ENCODE measurements at places on chromosomes 7 and 10.

GRCh38 chr10:71069909-71070666, 142.3 kb upstream of the UNC5B start:
- no peak overlapping the region for H3K27ac ChIP-seq
- no peaks in the 10 kb centered on the region for H3K4me1 ChIP-seq
- DNase-seq: no peak
- H3K4me3 ChIP-seq: no peak overlapping the region
- no peaks in the 10 kb centered on the region for H3K36me3 ChIP-seq

DNA sequence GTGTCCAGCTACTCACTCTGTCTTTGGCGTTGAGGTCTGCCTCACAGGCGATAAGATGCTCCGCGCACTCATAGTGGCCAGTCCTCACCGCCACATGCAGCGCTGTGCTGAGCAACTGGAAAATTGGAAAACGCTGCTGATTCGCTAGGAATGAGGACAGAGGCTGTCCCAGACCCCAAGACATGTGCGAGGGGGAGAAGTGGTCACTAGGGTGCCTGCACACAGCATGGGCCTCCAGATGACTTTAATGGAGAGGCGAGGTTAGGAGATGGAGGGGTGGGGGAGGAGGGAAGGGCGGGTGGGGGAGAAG, 5.2 kb downstream of the ANKRD1 start:
- no peak overlapping the region for H3K27ac ChIP-seq
- no peak for DNase-seq
- H3K4me3 ChIP-seq: no peak overlapping the region
- H3K36me3 ChIP-seq: no peaks in the 10 kb centered on the region

DNA sequence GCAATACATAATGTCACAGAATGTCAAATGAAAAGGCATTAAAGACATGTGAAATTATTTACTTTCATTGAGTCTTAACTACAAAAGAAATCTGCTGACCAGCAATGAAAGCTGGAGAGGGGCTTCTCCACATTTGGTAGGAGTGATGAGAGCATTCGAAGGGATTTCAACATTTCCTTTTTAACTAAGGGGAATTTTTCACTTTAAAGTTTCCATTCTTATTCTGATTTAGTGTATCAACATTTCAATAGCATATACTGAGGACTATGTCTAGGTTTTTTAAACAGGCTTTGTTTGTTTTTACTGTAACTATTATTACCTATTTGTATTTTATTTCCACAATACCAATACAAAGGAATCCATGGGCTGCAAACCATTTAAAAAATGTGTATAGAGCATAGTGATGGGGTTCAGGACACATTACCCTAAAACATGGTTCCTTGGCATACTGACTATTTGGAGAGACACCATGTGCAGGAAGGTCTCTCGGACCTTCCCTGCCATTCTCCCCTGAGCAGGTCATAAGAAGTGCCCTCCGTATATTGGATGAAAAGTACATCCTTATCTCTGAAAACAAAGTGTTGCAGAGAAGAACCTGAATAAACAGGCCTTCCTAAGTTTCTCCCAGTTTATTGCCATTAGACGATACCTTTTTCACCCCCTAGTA, 278.7 kb downstream of the DOCK4 start:
- no peak overlapping the region for H3K4me3 ChIP-seq
- no peak overlapping the region for H3K27ac ChIP-seq
- H3K36me3 ChIP-seq: no peaks in the 10 kb centered on the region
- peaks cover 2% of the 10 kb centered on the region for H3K4me1 ChIP-seq

- no peak overlapping the region for H3K4me3 ChIP-seq
- DNase-seq: no peak
- no peak overlapping the region for H3K27ac ChIP-seq
Measured at GRCh38 chr7:102147008-102147407, 139.7 kb upstream of the SH2B2 start.

DNA sequence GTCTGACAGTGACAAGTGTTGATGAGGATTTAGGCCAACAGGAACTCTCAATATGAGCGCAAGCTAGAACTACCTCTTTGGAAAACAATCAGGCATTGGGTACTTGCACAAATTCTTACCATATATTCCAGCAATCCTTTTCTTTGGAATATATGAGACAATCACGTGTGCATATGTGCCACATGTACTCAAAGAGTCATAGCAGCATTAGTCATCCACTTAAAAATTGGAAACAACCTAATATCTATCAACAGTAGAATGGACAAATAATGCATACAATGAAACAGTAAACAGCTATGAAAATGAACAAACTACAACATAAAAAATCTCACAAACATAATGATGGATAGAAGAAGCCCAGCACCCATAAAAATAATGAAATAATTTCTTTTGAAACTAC, 179.7 kb downstream of the GLI3 start:
- H3K4me1 ChIP-seq: no peaks in the 10 kb centered on the region
- no peak overlapping the region for H3K4me3 ChIP-seq
- no peak overlapping the region for H3K27ac ChIP-seq
- H3K36me3 ChIP-seq: no peaks in the 10 kb centered on the region
- no peak for DNase-seq

GRCh38 chr10:8013006-8013405, 41.5 kb upstream of the GATA3 start:
- DNase-seq: no peak
- H3K4me3 ChIP-seq: no peak overlapping the region
- no peaks in the 10 kb centered on the region for H3K36me3 ChIP-seq
- no peak overlapping the region for H3K27ac ChIP-seq

DNA sequence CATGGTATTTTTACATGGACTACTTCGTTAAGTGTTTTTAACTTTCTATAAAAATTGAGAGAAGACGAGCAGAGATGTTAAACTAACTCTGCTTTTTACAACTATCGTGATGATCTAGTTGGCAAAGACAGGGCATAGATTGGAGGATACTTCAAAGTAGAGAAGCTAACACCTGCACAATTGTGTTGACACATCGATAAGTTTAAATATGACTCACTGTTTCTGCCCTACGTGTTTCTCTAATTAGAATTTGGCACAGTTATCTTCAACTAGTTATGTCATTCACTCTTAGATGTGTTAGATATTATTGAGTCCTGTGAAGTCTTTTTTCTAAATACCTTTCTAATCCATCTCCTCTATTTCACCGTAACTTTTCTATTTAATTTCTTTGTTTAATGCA, 68.5 kb upstream of the FERD3L start:
- H3K4me3 ChIP-seq: no peak overlapping the region
- no peaks in the 10 kb centered on the region for H3K4me1 ChIP-seq

DNA sequence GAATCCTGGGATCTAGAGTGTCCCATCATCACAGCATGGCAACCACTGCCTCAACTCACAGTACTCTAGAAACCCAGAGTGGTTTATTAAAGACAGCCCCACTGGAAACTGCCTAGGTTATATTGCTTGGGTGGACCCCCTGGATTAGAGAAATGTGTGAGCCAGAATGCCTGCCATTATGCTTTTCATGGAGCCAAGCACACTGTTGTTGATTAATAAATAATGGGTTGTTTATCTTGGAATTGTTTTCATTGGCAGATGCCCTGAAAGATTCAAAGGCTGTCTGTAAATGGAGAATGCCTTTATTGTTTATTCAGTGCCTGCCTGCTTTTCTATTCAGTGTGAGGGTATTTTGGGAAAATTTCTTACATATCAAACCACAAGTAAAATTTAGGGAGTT, 52.1 kb downstream of the GNAI1 start:
- H3K36me3 ChIP-seq: no peaks in the 10 kb centered on the region
- H3K4me1 ChIP-seq: peaks cover 9% of the 10 kb centered on the region
- DNase-seq: no peak

DNA sequence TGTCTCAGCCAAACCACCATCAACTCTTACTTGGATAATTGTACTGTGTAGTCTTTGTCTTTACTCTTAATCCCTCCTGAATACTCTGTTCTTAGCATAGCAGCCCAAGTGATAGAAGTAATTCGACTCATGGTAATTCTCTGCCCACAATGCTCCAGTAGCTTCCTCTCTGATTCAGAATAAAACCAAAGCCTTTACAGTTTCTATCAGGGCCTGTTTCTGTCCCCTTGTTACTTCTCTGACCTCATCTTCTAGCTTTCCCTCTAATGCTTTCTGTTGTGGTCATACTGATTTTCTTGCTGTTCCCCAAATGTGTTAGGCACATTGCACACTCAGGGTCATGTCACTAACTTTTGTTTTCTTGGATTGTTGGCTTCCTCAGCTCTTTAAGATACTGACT, 8.0 kb downstream of the ZNF518A start:
- H3K27ac ChIP-seq: no peak overlapping the region
- no peak overlapping the region for H3K4me3 ChIP-seq
- no peaks in the 10 kb centered on the region for H3K4me1 ChIP-seq
- DNase-seq: no peak
- H3K27me3 ChIP-seq: no peaks in the 10 kb centered on the region
- H3K36me3 ChIP-seq: no peaks in the 10 kb centered on the region

GRCh38 chr7:82694022-82694421, 250.4 kb upstream of the CACNA2D1 start:
- DNase-seq: peak; percentile 63
- no peaks in the 10 kb centered on the region for H3K36me3 ChIP-seq
- no peak overlapping the region for H3K4me3 ChIP-seq
- no peak overlapping the region for H3K27ac ChIP-seq
- H3K27me3 ChIP-seq: no peaks in the 10 kb centered on the region

DNA sequence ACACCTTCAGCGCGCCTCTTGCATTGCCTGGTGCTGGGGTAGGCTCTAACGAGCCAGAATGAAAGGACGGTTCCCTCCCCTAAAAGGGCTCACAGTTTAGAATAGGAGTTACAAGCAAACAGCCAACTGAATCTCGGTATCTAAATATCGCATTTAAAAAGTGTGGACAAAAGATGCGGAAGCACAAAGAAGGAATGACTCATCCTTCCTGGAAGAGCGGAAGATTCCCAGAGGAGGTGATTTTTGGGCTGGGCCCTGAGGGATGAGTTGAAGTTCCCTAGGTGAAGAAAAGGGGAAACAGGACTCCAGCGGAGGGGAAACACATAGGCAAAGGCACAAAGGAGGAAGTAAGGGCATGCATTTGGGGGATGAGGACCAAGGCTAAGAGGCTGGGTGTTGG, 29.9 kb downstream of the SRRM3 start:
- H3K27me3 ChIP-seq: no peaks in the 10 kb centered on the region
- no peak overlapping the region for H3K27ac ChIP-seq
- DNase-seq: peak; percentile 27
- no peaks in the 10 kb centered on the region for H3K36me3 ChIP-seq

DNA sequence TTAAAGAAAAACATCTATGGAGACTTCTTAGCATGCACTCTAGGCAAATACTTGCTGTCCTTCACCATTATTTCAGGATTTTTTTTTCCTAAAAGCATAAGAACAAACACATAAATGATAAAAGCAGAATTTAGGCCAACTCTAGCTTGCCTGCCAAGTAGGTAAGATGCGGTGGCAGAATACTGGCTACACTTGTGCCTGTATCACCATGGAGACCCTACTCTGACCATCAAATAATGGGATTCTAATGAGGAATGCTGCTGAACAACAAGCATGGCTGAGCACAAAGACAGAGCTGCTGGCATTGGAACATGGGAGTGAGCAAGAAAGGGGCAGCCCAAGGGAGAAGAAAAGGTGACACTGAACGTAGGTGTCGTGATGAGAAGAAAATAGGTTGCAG, 18.5 kb upstream of the TAS2R40 start:
- DNase-seq: peak; percentile 40
- H3K27me3 ChIP-seq: no peaks in the 10 kb centered on the region
- H3K4me3 ChIP-seq: no peak overlapping the region
- H3K27ac ChIP-seq: no peak overlapping the region

GRCh38 chr7:68977385-68978055, 620.8 kb upstream of the AUTS2 start:
- no peaks in the 10 kb centered on the region for H3K27me3 ChIP-seq
- H3K4me3 ChIP-seq: no peak overlapping the region

- DNase-seq: no peak
- H3K4me3 ChIP-seq: no peak overlapping the region
- H3K36me3 ChIP-seq: no peaks in the 10 kb centered on the region
- no peak overlapping the region for H3K27ac ChIP-seq
- H3K27me3 ChIP-seq: no peaks in the 10 kb centered on the region
Measured at GRCh38 chr7:106165337-106165736, 53.2 kb upstream of the SYPL1 start.

GRCh38 chr10:110863361-110863760, 8.4 kb upstream of the PDCD4 start:
- H3K27ac ChIP-seq: no peak overlapping the region
- no peak overlapping the region for H3K4me3 ChIP-seq
- H3K4me1 ChIP-seq: peaks cover 2% of the 10 kb centered on the region
- no peaks in the 10 kb centered on the region for H3K36me3 ChIP-seq
- no peaks in the 10 kb centered on the region for H3K27me3 ChIP-seq

- H3K27ac ChIP-seq: no peak overlapping the region
- no peaks in the 10 kb centered on the region for H3K36me3 ChIP-seq
- H3K4me3 ChIP-seq: no peak overlapping the region
- H3K4me1 ChIP-seq: no peaks in the 10 kb centered on the region
- DNase-seq: no peak
Measured at GRCh38 chr7:493661-494251, 25.9 kb downstream of the PDGFA start.

- no peaks in the 10 kb centered on the region for H3K36me3 ChIP-seq
- H3K27ac ChIP-seq: no peak overlapping the region
- no peak overlapping the region for H3K4me3 ChIP-seq
- H3K4me1 ChIP-seq: no peaks in the 10 kb centered on the region
- no peaks in the 10 kb centered on the region for H3K27me3 ChIP-seq
- no peak for DNase-seq
Measured at GRCh38 chr10:33224251-33224965, 110.1 kb downstream of the NRP1 start.

GRCh38 chr7:111942450-111943081, 263.6 kb downstream of the DOCK4 start:
- H3K27ac ChIP-seq: no peak overlapping the region
- DNase-seq: no peak
- H3K4me1 ChIP-seq: no peaks in the 10 kb centered on the region

DNA sequence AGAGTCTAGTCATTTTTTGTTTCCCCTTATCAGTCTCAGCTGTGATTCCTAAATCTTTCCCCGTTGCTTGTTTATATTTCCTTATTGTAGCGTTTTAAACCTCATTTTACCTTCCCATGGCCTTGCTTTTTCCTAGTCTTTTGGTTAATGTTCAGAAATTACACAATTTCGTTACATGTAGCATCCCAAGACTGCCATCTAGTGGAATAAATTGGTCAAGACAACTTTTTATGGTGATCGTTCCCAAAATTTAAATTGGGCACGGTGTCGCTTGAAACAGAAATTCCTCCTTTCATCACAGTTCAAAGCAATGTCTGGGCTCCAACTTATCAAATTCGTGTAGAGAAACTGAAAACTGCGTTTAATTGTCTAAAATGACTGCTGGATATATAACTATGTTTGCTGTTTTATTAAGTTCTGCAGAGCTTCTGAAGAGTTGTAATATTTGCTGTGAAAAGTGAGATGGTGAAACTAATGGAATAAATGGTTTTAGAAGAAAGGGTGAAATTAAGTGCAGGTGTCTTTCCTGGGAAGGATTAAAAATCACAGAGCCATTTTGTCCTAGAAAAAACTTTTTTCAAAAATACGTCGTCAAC, 370.2 kb downstream of the PHF14 start:
- no peak overlapping the region for H3K4me3 ChIP-seq
- no peak overlapping the region for H3K27ac ChIP-seq
- H3K36me3 ChIP-seq: no peaks in the 10 kb centered on the region
- DNase-seq: peak; percentile 53
